Erythroblast (primary cell): ENCODE measurements at places on chromosomes 4 and X.

DNA sequence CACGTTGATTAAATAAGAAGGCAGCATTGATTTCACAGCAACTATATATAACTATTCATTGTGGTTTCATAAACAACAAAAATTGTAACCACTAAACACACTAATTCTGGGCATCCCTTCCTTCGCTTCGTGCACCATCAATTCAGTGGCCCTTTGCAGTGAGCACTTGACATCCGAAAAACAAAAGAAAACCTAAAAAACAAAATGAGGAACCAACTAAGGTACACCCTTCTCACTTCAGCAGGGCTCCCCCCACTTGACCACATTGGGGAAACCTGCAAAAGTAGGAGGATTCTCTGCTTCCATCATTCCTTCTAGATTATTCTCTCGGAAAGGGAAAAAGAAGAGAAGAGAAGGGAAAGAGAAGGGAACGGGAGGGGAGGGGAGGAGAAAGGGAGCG is 28.3 kb downstream of the NBDY start:
- no peak for DNase-seq

DNA sequence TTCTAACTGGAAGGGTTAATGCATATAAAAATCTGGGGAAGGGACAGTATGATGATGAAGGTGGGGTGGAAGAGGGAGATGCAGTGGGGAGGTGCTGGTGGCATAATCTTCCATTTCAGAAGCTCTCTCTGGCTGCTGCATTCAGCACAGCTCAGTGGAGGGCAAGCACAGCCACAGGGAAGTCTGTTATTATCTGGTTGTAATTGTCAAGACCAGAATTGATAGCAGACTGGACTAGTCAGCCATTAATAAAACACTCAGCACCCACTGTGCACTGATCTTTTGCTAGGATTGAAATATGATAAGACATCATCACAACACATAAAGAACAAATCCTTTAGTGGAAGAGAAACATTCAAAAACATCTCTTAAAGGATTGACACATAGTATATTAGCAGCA is 414.2 kb upstream of the LCORL start:
- DNase-seq: no peak

DNA sequence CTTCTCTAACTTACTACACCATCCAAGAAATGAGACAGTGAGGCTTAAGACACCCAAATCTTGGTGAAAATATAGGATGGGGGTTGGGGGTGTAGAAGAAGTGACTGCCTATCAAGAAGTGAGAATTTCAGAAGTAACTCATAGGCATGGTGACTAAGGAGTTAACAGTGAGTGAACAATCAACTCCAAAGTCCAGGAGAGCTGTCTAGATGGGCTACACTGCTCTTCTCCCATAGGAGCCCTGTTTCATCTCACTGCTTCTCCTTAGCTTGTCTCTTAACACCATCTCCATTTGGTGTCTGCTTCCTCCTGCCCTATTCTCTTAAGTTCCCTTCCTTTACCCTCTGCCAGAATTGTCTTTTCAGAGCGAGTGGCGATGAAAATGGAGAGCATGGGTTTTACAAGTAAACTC is 22.7 kb downstream of the FABP2 start:
- no peak for DNase-seq

DNA sequence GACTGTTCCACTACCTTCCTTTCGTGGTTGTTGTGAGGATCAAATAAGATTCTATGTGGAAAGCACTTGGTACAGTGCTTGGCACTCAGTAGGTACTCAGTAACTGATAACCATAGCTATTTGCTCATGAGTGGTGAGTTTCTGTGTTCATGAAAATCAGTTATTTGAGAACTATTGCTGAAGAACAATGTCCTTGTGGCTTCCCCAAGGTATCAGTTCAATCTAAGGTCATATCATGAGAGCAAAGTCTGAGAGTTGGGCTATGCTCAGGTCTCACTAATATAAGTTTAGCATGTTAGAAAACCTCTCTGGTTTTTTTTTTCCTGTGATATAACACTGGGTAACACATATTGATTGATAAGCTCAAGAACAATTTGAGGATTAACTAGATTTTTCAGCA is 147.8 kb downstream of the GRIA3 start:
- no peak for DNase-seq

DNA sequence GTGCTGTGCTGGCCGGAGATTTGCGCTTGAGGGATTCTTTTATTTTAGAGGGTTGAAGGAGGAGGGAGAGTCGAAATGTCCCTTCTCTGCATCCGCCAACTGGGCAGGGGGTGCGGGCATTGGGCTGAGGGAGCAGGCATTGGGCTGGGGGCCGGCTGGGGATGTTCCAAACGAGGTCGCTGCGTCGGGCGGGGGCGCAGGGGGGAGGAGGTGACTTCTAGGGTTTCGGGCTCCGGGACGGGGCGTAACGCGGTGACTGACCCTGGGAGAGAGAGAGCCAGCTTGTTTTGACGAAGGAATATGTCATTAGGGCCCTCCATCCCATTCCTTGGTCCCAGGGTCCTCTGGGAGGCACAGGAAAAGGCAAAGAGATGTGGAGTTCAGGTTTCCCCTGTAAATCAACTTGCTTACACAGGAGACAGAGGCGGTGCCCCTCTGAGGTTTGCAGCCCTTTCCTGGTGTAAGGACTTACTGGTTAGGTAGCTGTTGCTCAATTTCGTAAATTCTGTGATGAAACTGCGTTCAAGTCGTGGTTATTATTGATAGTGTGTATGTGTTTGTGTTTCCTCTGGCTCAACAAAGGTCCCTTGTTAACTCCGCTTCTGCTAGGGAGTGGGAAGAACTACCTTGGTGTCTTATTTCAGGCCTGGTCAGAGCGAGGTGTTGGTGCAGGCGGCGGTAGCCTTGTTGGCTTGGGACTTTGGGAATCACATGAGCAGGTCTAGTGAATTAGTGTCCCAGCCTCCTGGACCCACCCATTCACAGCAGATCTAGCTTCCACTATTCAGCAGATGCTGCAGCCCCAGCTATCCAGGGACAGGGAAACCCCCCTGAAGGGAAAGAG is 716 bp downstream of the FHIP1A start:
- DNase-seq: no peak

GRCh38 chr4:119693126-119693525 is 64.5 kb upstream of the PDE5A start:
- no peak for DNase-seq

DNA sequence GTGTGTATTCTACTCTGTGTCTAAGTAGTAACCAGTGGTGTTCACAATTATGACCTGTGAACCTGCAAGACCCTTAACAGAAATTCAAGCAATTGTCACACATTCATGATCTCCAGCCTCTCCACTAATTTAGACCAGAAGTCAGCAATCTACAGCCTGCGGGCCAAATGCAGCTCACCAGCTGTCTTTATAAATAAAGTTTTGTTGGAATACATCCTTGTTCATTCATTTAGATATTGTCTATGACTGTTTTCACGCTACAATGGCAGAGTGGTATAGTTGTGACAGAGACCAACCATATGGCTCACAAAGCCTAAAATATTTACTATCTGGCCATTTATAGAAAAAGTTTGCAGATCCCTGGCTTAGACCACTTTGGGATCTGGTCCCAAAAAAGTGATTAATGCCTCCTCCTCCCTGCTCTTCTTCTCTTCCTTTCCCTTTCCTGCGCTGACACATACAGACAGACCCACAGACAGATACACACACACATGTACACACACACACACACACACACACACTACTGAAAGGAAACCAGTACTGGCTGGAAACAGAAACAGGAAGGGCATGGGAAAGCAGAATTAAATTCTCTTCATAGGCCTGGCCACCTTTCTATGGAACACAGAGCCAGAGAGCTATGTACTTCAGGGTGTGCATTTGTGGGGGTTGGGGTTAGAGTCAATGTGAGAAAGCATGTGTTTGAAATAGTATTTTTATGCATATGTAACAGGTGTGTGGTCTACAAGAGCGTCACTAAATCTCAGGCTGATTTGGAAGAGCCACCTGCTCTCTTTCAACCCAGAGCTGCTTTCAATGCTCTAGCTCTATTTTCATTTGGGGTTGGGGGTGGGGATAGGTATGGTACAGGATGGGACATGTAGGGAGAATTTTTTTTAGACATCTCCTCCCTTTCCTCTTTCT is 49.7 kb upstream of the TMEM164 start:
- DNase-seq: no peak

DNA sequence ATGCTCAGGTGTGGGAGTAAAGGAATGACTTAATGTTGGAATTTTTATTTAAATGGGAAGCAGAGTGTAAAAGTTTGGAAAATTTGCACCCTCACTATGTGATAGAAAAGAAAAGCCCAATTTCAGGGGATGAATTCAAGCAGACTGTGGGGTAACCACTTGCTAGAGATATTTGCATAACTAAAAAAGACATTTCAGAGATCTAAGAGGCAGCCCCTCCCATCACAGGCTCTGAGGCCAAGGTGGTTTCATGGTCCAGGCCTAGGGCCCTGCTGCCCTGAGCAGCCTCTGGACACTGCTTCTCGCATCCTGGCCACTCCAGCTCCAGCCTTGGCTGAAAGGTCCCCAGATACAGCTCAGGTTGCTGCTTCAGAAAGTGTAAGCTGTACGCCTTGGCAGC is 5.9 kb upstream of the XPNPEP2 start:
- no peak for DNase-seq

GRCh38 chrX:70769659-70770227 is 138.8 kb downstream of the TEX11 start:
- no peak for DNase-seq
